Stimulated activated CD4-positive, alpha-beta T cell treated with anti-CD3 and anti-CD28 coated beads, TNF-alpha, amount 100 ng/mL, for 1 hour (primary cell): ENCODE measurements at places on chromosomes 3 and 15.

GRCh38 chr3:29427266-29428103 lies 146.6 kb downstream of the RBMS3 start:
- DNase-seq = no peak

DNA sequence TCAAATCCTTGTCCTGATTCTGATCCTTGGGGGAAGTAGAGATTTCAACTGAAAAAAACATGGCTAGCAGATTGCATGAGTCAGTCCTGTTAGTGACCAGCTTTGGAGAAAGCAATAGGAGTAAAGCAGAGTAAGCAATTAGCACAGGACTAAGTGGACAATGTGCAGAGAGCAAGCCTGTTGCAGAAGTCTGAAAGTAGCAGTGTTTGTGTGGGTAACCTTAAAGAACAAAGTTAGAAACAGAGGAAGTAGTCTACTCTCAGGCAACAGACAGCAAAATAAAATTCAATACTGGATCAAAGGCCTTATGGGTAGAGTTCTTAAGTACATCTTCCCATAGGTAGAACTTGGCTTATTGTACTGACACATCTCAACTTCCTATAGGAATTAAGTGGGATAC lies 916.8 kb downstream of the CADM2 start:
- DNase-seq = no peak

DNA sequence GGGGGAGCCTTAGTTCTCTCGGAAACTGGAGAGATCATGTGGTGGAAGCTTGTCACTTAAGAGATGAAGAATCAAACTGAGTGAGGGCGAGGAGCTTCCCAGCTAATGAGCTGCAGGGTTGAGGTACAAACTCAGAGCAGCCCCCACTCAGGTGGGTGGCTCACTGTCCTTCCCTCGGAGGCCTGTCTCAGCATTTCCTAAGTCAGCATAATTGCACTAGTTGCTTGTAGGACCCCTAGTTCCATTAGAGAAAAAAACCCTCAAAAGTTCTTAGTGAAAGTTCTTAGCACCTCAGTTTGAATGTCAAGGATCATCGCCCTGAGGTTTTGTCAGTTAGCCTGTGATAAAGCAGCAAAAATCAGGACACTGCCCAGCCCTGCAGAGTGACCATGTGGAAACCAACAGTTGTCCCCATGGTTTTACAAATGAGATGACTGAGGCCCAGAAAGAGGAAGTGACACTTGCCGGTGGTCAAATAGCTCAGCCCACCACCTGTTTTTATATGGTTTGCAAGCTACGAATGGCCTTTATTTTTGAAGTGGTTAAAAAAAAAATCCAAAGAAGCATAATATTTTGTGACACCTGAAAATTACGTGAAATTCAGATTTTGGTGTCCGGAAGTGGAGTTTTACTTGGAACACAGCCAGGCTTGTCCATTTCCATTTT lies 11.9 kb downstream of the SMAD6 start:
- DNase-seq = no peak

DNA sequence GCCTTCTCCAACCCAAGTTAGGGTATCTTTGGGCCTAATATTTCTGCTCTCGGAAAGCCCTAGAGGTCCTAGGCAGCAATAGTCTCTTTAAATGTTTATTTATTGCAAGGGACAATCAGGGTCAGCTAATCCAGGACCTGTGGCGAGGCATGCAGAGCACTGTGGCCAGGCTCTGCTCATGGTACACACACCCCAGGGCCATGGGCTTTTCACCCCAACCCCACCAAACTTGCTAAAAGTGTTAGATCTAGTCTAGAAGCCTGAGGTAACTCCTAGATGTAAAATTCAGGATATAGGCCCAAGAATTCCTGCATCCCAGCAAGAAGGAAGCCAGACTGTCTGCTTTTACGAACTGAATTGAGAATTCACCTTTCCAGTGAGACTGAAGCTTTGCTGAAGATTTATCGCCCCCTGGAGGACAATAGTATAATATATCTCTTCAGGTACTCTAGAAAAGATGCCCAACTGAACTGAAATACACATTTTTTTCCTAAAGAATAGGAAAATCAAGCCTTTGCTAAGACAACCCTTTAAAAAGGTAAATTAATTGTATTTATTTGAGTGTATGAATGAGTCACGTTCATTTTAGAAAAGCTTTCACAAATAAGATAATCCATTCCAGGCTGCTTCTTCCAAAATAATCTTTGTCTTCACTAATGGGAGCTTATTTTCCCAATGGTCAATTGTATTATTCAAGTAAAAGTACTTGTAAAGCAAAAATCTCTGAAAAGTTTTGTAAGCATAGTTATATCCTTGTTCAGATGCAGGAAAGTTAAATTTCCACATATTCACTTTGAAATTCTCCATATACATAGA lies 89.8 kb downstream of the LRRC3B start:
- no peak for DNase-seq

DNA sequence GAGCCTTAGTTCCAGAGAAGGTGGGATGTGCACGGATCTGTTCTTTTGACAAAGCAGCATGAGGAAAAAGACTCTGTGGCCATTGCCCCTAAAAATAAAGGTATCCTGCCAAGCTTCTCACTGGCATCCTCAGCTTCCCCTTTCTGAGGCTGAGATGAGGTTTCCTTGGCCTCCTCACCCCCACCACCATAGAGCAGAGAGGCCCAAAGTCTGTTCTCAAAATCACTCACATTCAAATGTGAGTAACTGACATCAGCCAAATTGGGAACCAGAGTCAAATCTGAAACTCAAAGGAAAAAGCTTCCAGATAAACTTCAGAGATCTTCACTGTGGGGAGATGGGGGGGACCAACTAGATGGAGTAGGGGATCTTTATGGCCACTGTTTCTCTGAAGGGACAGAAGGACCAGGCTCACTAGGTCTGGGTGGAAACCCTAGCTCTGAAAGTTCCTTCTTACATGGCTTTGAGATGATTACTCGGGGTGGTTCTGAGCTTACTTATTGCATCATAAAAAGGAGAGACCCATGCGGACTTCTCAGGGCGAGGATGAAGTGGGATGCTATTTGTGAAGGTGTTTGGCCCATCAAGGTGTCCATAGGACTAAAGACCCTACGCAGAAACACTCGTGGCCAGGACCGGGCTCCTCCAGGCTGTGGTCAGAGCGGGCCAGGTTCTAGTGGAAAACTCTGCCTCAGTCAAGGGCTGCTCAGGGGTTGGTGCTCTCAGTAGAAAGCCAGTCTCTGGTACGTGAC lies 61.5 kb upstream of the MEF2A start:
- no peak for DNase-seq
